ENCODE measurements at places on chromosomes 2 and 18.

DNA sequence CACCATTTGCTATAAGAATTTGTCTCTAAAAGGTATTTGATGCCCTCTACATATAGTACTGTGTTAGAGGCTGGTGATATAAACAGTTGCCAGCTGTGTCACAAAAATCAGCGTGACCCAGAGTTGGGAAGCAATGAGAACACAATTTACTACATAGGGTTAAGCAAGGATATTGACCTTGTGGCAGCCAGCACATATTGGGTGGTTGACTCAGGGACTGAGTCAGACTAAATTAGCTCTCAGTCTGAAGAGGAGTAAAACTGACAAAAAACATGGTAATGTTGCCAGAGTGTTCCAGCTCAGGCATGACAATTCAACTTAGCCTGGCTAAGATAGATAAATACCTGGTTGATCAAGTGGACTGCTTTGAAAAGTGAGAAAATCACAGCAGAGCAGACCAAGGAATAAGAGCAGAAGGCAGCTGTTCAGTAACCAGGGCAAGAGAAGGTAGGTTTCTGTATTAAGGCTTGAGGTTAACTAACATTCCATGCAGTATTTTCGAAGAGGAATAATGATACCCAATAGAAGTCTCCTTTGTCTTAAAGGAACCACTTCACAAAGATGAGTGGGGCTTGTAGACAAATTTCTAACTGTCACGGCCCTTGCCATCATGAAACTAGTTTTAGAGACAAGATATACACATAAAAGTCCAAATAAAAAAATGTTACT, 108.2 kb upstream of the ERBB4 start:
- H3K27ac ChIP-seq: no peak overlapping the region
- peaks cover 24% of the 10 kb centered on the region for H3K4me1 ChIP-seq
- H3K27me3 ChIP-seq: peaks cover 8% of the 10 kb centered on the region
- H3K4me3 ChIP-seq: peak overlapping the region; percentile 40

GRCh38 chr2:26617588-26618083, 23.5 kb downstream of the CIB4 start:
- H3K4me3 ChIP-seq: no peak overlapping the region
- no peaks in the 10 kb centered on the region for H3K36me3 ChIP-seq
- no peak for DNase-seq
- H3K27ac ChIP-seq: no peak overlapping the region
- H3K27me3 ChIP-seq: peaks cover 58% of the 10 kb centered on the region

DNA sequence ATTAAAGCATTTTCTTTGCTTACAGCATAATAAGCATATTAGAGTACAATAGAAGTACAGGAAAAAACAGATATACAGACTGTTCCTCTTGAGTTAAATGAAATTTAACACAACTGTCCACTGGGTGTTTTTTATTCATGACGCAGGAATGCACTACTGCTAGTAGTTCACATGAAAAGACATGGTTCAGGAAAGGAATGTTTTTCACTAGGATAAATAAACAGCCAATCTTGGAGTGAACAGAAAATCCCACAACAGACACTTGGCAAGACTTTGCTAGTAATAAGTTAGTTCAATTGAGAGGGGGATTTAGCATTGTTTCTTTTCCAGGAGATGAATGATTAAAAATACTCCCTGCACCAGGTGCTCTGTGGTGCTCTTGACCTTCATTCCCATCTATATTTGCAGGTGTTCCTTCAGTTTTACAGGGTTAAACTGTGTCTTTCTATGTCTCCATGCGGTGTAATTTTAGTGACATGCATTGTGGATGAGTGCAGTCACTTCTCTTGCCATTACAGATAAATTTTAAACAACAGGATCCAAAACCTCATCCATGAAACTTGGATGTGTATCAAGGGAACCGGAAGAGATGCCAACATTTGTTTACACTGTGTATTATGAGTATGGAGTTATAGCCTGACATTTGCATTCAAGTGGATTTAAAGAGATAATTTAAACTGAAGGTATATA, 796.6 kb downstream of the DSC3 start:
- no peaks in the 10 kb centered on the region for H3K4me1 ChIP-seq
- no peak overlapping the region for H3K27ac ChIP-seq
- H3K4me3 ChIP-seq: no peak overlapping the region

DNA sequence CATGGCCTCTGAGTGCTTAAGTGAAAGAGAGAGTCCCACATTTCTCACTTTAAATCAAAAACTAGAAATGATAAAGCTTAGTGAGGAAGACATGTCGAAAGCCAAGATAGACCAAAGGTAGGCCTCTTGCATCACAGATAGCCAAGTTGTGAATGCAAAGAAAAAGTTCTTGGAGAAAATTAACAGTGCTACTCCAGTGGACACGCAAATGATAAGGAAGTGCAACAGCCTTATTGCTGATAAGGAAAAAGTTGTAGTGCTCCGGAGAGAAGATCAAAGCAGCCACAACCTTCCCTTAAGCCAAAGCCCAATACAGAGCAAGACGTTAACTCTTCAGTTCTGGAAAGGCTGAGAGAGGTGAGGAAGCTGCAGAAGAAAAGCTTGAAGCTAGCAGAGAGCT, 32.1 kb downstream of the PSMD1 start:
- no peak overlapping the region for H3K4me3 ChIP-seq
- no peak for DNase-seq
- peaks cover 35% of the 10 kb centered on the region for H3K36me3 ChIP-seq
- no peak overlapping the region for H3K27ac ChIP-seq
- H3K4me1 ChIP-seq: no peaks in the 10 kb centered on the region

DNA sequence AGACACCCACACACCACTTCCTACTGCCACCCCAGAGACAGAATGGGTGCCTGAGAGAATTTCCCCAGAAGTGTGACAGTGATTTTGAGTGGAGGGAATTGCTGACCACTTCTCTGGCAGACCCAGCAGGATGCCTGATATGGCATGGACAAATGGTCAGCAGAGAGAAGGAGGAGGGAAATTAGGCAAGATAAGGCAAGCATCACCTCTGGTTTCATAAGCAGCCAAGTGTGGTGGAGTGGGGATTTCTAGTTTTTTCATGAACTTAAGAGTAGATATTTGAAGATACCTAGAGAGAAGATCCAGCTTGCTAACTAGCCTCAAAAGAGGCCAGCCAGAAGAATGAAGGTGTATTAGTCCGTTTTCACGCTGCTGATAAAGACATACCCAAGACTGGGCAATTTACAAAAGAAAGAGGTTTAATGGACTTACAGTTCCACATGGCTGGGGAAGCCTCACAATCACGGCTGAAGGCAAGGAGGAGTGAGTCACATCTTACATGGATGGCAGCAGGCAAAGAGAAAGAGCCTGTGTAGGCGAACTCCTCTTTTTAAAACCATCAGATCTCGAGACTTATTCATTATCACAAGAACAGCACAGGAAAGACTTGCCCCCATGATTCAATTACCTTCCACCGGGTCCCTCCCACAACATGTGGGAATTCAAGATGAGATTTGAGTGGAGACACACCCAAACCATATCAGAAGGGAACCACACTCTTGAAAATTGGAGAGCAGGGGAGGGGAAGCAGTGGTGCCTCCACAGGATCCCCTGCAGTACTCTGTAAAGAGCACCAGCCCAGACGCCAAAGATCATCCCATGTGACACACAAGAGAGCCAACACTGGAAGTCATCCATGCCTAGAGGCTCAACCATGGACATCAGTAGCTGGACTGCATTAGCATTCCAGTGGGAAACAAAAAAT, 64.2 kb downstream of the RBM43 start:
- H3K27ac ChIP-seq: no peak overlapping the region
- H3K4me1 ChIP-seq: no peaks in the 10 kb centered on the region
- DNase-seq: no peak
- H3K36me3 ChIP-seq: no peaks in the 10 kb centered on the region

DNA sequence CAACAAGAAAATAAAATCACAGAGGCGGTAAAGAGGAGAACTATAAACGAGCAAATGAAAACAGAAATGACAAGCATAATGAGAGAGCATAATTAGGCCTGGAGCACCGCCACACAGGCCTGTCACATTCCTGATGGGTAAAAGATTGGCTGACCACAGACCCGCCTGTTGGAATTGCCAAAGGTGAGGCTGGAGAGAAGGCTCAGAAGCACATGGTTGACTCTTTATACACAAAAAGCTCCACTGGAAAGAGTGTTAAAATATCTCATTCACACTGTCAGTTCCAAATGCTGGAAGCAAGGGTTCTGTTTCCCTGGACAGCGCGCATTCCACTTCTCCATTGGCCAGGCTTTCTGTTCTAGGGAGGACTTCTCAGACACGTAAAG, 5.9 kb upstream of the LGALSL start:
- no peak overlapping the region for H3K4me3 ChIP-seq
- H3K27me3 ChIP-seq: peaks cover 40% of the 10 kb centered on the region
- peaks cover 3% of the 10 kb centered on the region for H3K4me1 ChIP-seq
- DNase-seq: no peak
- no peaks in the 10 kb centered on the region for H3K36me3 ChIP-seq

GRCh38 chr2:171824086-171824485, 70.0 kb downstream of the SLC25A12 start:
- H3K4me1 ChIP-seq: peaks cover 22% of the 10 kb centered on the region
- DNase-seq: peak; percentile 33
- H3K36me3 ChIP-seq: peaks cover 16% of the 10 kb centered on the region
- peak overlapping the region; percentile 37 for H3K27ac ChIP-seq
- H3K27me3 ChIP-seq: no peaks in the 10 kb centered on the region

DNA sequence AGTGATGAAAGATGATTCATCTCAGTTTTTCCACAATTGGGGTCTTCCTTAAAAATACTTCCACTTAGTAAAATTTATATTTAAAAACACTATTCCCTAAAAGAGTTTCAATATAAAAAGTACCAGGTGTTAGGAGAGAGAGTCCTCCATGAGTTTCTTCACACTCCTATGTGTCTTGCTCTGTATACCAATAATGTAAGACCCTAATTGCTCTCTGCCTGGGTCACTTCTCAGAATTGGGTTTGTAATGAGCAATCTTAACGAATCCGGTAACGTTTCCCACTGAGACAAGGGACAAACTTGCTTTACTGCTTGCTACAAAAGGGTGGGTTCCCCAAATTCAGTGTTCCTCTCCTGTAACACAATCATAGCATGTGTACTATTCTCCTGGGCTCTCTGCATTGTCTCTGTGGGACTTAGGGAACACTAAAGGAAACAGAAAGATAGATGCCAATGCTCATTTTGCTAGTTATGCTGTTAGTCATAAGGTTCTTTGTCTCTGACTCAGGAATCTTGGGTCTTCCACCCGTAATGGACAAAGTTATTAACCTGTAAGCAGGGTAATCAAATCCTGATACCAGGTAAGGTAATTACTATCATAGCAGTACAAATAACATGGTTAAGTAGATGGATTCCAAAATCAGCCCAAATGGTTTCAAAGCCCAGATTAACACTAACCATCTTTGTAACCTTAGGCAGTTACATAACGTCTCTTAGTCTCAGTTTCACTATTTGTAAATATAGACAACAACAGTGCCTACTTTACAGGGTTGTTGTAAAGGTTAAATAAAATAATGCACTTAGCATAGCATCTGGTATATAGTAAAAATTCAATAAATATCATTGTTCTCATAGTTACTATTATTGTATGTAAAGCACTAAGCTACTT, 46.3 kb downstream of the ITSN2 start:
- H3K36me3 ChIP-seq: peaks cover 11% of the 10 kb centered on the region
- DNase-seq: peak; percentile 41
- H3K27me3 ChIP-seq: no peaks in the 10 kb centered on the region
- H3K4me1 ChIP-seq: peaks cover 53% of the 10 kb centered on the region

DNA sequence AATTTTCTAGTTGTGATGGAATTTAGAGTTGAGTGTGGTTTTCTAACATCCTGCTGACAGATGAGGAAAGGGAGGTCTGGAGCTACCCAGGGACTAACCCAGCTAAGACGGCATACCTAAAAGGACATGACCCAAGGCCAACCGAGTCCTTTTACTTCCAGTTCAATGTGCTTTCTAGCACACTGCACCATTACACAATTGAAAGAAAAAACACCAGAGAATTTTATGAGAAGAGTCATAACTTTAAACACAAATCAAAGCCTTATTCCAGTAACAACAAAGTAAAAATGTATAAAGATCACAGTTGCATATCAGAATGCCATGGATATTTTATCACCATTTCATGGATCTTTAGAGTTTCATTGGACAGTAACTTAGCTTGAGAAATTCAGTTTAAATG, 480.3 kb downstream of the MEIS1 start:
- DNase-seq: peak; percentile 17
- peaks cover 25% of the 10 kb centered on the region for H3K4me1 ChIP-seq
- peaks cover 10% of the 10 kb centered on the region for H3K36me3 ChIP-seq
- H3K27me3 ChIP-seq: no peaks in the 10 kb centered on the region
- H3K27ac ChIP-seq: peak overlapping the region; percentile 61

- H3K4me1 ChIP-seq: peaks cover 53% of the 10 kb centered on the region
- peak; percentile 64 for DNase-seq
- H3K27me3 ChIP-seq: peaks cover 3% of the 10 kb centered on the region
- H3K36me3 ChIP-seq: no peaks in the 10 kb centered on the region
Measured at GRCh38 chr2:235618039-235618438, 124.2 kb downstream of the AGAP1 start.

DNA sequence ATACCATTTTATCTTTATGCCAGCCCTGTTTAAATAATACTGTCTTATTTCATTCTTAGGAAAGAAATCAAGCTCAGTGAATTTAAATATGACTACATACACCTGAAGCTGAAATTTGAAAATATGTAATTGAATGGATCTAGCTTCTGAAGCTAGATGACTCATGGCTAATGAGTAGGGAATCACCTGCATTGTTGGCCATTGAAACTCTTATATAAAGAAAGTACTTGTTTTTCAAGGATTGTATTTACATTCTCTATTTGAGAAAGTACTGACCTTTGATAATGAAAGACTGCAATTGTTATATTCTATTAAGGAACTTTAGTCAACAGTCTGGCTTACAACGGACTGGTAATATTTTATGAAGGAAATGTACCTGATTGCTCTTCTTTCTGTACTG, 346.7 kb upstream of the LRATD1 start:
- H3K27ac ChIP-seq: no peak overlapping the region
- no peaks in the 10 kb centered on the region for H3K36me3 ChIP-seq
- H3K4me3 ChIP-seq: no peak overlapping the region
- no peaks in the 10 kb centered on the region for H3K4me1 ChIP-seq
- no peak for DNase-seq
- H3K27me3 ChIP-seq: no peaks in the 10 kb centered on the region

DNA sequence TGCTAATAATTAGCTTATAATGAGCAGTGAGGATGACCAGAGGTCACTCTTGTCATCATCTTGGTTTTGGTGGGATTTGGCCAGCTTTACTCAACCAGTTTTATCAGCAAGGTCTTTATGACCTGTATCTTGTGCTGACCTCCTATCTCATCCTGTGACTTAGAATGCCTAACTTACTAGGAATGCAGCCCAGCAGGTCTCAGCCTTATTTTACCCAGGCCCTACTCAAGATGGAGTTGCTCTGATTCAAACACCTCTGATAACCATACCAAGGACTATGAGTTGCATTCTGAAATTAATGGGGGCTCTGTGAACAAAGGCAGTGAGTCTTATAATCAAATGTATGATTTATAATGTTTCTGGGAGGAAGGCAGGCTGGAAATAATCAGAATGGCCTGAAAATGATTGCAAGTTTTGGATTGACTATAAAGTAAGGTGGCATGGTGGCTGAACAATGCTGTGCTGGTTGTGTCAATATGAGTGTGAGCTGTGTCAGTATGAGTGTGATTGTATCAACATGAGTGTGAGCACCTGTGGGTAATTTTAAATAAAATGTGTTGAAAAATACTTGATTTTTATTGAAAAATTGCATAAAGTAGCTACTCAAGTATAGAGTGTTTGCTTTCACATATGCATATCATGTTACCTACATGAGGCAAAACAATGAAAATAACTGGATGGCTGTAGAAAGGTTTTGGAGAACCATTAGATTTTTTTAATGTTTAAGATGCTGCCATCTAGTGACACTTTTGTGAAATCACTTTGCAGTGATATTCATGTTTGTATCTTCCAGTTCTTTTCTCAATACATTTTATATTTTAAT, 103.0 kb downstream of the KYNU start:
- H3K27ac ChIP-seq: no peak overlapping the region
- DNase-seq: peak; percentile 31
- H3K4me3 ChIP-seq: no peak overlapping the region
- no peaks in the 10 kb centered on the region for H3K36me3 ChIP-seq
